ENCODE measurements at places on chromosomes 1 and 21. TPM values are rescaled to one million over a fixed set of nuclear protein-coding genes. Genes with fewer than 3 reads are reported as not detected.

GPR25 gene
- 0.46 TPM for total RNA-seq

SMAP2 gene
- 46.8 TPM for total RNA-seq

GPX7 gene
- total RNA-seq: 27.2 TPM

KCNJ9 gene
- total RNA-seq: 18.5 TPM

TDRD5 gene
- 4.6 TPM for total RNA-seq

TFAP2E gene
- total RNA-seq: 0.69 TPM

KRTAP13-2 gene
- total RNA-seq: not detected

TUFT1 gene
- 11.5 TPM for total RNA-seq

ITPKB gene
- total RNA-seq: 20.3 TPM

OR2G6 gene
- not detected for total RNA-seq

F13B gene
- not detected for total RNA-seq

VAV3 gene
- total RNA-seq: 11.5 TPM

PMVK gene
- total RNA-seq: 15.7 TPM

C8A gene
- not detected for total RNA-seq

Data from diencephalon (tissue), 1 donor.